ENCODE measurements at places on chromosomes 4 and X.

GRCh38 chrX:136608295-136608933, 39.5 kb upstream of the CD40LG start:
- no peak for DNase-seq

- DNase-seq = no peak
These were observed 32.7 kb upstream of the TMEM150C start for GRCh38 chr4:82594456-82594855.

- no peak for DNase-seq
These were observed 4.7 kb upstream of the ZXDB start for GRCh38 chrX:57587062-57587461.

GRCh38 chrX:151801980-151802379, 67.4 kb downstream of the CNGA2 start:
- no peak for DNase-seq

DNA sequence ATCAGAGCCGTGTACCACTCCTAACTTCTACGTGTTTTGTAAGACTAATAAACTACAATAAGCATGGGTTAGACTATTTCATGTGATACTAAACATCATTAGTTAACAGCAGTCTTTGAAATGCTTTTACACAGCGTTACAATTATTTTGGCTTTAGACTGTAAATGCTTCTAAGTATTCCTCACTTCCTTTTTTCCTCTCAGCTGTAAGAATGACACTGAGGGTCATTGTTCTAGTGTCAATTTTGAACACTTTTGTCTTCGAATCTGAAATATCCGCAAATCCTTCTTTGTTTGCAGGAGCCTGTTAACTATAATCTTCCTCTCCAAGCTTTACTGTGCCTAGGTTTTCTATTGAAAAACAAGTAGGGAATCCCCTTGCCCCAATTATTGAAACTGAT, 1.5 kb downstream of the ABCE1 start:
- no peak for DNase-seq

DNA sequence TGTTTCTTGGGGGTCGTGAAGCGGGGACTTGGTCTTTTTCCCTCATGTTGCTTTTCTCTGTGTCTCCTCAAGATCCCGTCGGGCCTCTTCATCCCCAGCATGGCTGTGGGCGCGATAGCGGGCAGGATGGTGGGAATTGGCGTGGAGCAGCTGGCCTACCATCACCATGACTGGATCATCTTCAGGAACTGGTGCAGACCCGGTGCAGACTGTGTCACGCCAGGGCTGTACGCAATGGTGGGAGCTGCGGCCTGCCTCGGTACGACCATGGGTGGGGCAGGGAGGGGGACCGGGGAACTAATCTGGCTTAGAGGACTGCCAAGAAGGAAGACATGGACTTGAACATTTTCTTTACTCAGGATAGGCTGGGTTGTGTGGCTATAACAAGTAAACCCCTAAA, 55.6 kb downstream of the CLCN4 start:
- DNase-seq = no peak

- DNase-seq = no peak
These were observed 18.6 kb upstream of the RAP1GDS1 start for GRCh38 chr4:98242538-98242937.

DNA sequence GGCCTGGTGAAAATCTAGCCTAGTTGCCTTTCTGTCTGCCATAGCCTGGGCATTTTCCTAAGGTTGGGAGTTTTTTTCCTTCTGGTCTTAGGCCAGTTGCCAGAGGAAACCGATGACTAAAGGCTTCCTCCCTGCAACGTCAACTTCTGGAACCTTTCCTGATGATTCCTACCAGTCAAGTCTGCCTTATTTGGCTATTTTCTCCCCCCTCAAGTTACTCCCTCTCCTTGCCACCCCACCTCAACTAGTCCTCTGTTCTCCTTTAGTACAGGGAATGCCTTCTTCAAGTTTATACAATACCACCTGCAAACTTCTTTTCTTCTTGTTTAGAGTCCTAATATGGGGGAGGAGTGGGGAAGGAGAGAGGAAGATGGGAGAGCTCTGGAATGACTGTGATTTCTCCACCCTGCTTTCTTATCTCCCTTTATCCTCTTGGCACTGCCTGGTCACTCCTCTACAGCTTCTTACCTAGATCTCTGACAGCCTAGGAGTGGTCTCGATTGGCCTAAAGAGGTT, 10.6 kb downstream of the MSN start:
- DNase-seq = no peak

- no peak for DNase-seq
These were observed 100.6 kb downstream of the RASL11B start for GRCh38 chr4:52962721-52963120.

- no peak for DNase-seq
These were observed 124.8 kb upstream of the FAT1 start for GRCh38 chr4:186848437-186848836.

DNA sequence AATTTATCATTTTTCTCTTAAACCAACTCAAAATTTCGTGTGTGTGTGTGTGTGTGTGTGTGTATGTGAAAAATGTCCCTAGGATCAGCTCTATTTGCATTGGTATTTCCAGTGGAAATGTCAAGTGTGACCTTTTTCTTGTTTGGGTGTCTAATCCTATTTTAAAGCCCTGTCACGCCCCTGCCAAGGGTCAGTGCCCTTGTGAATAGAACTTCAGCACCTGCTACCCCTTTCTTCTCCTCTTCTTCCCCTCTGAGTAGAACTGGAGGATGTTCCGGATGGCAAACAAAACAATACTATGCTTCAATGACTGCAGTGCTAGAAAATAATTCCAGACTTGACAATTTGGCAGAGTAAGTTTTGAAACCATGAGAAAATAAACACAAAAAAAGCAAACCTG, 67.3 kb downstream of the SPRY1 start:
- DNase-seq = no peak

DNA sequence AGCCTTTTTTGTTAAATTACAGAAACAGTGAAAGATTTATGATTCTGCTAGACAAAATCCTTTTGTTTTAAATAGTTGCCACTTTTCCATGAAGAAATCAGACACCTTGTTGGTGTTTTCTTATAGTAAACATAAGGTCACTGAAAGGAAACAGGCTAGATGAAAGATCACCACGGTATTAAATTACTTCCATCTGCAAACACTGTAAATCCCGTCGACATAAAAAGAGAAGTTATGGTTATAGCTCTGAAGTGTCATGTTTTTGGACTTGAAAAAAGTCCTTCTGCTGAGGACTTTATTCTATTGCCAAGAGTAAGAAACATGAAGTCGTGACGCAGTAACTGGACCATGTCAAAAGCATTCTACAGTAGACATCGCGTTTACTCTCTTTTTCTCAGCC, 567.6 kb upstream of the SLIT2 start:
- no peak for DNase-seq

DNA sequence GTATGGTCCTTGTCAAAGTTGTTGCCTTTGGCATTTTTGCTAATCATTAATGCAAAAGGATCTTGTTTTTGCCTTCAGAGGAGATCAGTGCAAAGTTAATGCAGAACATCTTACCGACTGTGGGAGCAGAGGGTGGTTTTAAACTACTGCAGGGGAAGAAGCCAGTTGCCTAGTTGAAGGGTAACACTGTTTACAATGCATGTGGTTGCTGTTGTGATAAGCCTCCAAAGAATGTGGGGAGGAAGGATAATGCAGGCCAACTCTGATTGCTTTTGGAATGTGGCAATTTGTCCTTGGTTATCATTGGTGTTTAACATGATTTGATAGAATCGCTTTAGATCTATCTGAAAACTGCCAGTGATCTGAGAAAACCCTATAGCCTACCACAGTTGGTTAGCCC, 204.3 kb upstream of the TLL1 start:
- no peak for DNase-seq

DNA sequence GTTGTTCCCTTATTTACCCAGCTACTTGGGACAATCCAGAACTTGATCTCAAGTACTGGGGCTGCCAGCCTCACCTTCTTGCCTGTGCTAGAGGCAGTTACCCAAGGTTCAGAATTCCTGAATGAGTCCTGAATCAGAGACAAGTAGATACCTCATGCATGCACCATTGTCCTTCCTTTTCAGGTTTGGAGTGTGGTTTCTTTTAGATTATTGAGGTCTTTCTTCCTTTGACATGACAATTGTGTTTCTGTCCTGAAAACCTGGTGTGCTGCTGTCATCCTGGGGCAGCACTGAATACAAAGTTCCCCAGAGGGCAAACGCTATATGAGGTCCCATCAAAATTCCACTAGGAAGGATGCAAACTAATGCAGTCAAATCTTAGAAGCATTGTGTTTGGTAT, 3.5 kb downstream of the CXCL2 start:
- DNase-seq = no peak

DNA sequence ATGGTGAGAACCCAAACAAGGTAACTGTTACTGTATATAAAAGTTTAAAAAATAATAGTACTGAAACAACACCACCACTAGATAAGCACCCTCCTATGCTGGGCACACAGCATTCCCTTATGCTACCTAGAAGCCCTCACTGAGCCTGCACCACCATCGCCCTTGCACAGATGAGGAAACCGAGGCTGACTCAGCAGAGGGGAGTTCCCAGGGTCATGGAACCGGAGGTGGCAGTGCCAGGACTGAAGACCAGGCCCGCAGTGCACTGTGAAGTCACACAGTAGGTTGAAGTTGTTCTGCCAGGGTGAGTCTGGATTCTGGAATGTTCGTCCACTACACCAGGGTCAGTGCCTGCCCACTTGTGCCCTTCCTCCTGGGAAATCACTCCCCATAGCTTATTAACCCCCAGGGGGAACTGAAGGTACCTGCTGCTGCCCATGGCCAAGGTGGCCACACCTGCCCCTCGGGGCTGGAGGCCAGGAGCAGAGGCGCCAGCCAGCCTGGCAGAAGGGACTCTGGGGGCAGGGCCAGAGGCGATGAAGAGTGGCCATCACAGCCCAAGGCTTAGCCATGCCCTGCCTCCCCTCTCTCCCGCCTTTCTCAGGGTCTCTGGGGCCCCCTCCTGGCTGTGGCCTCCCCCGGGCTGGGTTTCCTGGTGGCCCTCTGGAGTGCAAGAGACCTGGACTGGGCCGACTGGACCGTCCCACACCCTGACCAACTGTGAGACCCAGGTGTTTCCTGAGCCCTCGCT, 15.1 kb upstream of the ABLIM2 start:
- DNase-seq = no peak

- no peak for DNase-seq
These were observed 83.8 kb downstream of the LUZP4 start for GRCh38 chrX:115373308-115373707.

DNA sequence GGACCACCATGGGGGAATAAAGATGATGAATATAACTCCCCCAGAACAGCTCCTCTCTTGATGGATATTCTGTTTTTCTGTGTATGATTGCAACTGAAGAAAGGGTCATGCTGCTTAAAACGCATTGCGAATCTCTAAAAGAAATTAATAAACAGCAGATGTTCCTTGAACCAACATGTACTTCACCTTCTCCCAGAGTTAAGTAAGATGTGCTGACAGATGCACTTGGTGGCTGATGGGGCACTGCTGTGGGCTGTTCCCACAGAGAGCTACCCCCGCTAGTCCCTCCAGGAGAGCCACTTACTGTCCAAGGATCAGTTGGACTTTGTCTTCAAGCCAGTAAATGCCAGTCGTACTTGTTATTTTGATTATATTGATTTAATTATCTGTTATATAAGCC, 26.3 kb upstream of the C4orf54 start:
- DNase-seq = no peak

- DNase-seq = no peak
These were observed 68.7 kb downstream of the APBB2 start for GRCh38 chr4:41145571-41146078.

DNA sequence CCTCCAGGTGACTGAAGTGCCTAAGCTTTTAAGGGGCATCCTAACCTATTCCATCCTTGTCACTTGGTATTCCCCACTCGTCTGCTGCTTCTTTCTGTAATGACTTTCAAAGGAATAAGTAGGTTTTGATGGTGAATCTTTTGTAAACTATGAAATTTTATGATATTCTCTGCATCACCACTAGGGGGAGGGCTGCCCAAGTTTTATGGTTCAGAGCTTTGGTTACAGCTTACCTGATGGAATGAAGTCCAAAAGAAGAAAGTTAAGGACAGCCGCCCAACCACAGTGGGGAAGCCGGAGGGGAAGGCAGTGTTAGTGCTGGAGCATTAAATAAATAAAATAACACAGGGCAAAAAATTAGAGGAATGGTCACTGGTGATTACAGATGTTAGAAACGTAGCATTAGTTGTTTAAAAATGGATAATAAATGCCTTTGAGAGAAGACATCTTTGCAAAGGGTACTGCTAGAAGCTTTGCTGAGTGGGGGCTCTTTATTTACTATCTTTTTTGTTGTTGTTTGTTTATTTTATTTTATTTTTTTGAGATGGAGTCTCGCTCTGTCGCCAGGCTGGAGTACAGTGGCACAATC, 204.9 kb downstream of the GBA3 start:
- no peak for DNase-seq

DNA sequence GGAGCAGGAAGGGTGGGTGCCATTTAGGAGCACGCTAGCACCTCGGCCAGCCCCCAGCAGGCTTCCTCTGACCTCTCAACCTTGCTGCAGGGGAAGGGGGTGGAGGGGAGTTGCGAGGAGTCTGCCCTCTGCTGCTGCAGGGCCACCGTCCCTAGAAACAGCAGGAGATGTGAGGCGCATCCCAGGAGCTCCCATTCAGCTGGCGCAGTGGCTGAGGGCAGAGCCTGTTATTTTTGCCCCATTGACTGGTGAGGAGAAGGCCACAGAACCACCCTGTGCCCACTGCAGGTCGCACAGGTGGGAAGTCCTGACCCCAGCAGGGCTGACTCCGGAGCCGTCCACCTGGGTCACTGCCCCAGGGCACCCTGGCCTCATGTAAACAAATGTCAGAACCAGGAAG, 8.0 kb downstream of the PDE6B start:
- DNase-seq = no peak

DNA sequence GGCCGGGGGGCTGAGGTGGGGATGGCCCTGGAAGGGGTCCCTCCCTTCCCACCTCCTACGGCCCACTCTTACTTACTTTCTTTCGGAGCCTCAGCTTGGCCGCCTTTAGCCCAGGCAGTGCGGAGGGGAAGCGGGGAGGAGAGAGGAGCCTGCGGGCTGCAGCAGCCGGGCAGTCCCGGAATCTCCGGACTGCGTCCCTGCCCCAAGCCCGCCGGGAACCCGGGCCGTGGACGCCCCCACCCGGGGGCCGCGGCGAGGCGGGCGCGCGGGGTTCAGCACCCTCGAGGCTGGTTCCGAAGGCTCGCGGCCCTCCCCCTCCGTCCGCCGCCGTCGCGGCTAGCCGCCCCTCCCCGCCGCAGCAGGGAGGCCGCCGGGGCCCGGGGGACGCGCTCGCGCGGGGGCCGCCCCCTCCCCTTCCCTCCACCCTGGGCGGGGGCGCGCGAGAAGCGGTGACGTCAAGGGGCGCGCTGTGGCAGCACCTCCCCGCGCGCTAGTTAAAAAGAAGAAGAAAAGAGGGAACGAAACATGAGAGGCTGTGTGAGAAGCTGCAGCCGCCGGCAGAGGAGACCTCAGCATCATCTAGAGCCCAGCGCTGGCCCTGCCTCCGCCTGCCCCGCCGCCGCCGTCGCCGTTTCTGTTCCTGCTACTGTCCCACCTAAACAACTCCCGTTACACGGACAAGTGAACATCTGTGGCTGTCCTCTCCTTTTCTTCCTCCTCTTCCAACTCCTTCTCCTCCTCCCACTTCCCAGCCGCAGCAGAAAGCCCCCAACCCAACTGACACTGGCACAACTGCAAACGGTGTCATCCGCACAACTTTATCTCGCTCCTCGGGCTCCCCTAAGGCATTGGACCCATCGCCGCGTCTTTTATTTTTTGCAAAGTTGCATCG, at the start of gene HHIP:
HHIP (plus strand) TSS at position 526 of the 892 bp plus-strand sequence. CDS start 520 bp downstream, outside the sequence.
- peak; percentile 9 for DNase-seq

- DNase-seq = no peak
These were observed 11.8 kb downstream of the TCEAL1 start for GRCh38 chrX:103640401-103641155.

- no peak for DNase-seq
These were observed 48.6 kb upstream of the ARSJ start for GRCh38 chr4:114028071-114028470.
